Upper lobe of right lung (tissue), 1 donor: ENCODE measurements at places on chromosomes 4 and X.

GRCh38 chr4:140499391-140499790 is 1.3 kb upstream of the MGAT4D start:
- no peak for DNase-seq
- H3K27ac ChIP-seq: no peak overlapping the region

DNA sequence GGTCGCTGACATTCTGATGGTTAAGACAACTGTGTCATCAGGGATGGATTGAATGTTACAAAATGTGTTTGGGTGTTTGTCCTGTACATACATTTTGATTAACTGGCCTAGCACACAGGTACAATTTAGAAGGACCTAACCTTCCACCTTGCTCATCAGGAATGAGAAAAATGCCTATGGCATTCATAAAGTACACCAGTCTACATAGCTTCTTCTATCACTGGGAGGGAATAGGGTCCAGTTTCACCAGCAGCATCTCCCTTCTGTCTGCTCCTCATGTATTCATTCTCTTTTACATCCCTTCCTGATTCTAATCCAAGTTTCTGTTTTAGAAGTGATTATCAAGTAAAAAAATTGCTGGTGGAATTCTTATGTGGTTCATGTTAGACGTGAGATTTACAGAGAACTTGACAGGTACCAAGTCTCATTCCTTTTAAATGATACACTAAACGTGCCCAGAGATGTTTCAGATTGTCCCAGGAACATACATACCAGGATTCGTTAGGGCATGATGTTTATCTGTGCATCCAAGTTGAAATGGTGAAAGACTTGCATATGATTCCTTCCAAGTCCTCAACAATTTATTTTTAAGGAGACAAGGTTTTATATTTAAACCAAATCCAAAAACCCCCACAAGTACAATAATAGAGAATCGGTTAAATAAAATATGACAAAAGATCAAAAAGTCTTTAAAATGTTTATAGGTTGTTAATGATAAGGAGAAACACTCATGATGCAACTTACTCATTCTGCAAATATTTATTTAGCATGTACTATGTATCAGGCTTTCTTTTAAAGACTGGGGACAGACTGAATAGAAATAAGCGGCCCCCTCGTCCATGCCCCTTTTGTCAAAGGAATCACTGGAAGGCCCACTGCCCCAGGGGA is 359.1 kb downstream of the ZNF674 start:
- H3K27ac ChIP-seq: no peak overlapping the region
- H3K4me1 ChIP-seq: no peaks in the 10 kb centered on the region
- no peaks in the 10 kb centered on the region for H3K36me3 ChIP-seq
- no peak overlapping the region for H3K4me3 ChIP-seq
- DNase-seq: no peak

GRCh38 chrX:136015016-136015415 is 29.8 kb downstream of the SLC9A6 start:
- no peak overlapping the region for H3K4me3 ChIP-seq
- no peaks in the 10 kb centered on the region for H3K4me1 ChIP-seq
- DNase-seq: no peak
- no peaks in the 10 kb centered on the region for H3K27me3 ChIP-seq

DNA sequence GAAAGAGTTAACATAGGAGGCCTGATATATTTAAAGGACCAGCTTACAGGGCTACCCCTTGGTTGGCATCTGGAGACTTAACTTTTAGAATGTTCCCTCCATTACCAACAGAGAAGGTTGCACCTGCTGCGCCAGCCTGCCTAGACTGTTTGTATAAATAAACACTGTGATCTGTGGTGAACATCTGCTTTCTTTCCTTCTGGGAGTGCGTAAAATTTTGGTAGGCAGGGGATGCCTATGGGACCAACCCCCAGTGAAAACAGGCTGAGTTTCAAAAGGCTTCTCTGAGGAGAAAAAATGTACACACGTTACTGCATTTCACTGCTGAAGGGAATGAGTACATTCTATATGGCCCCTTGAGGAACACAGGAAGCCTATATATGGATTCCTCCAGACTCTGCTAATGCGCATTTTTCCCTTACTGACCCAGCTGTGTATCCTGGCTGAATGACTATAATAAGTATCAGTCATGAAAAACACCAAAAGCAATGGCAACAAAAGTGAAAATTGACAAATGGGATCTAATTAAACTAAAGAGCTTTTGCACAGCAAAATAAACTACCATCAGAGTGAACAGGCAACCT is 13.8 kb downstream of the CENPC start:
- H3K4me3 ChIP-seq: no peak overlapping the region
- no peak for DNase-seq
- no peaks in the 10 kb centered on the region for H3K27me3 ChIP-seq
- H3K27ac ChIP-seq: no peak overlapping the region
- no peaks in the 10 kb centered on the region for H3K4me1 ChIP-seq
- peaks cover 66% of the 10 kb centered on the region for H3K36me3 ChIP-seq

- H3K27ac ChIP-seq: no peak overlapping the region
- H3K36me3 ChIP-seq: no peaks in the 10 kb centered on the region
- no peaks in the 10 kb centered on the region for H3K4me1 ChIP-seq
- H3K27me3 ChIP-seq: no peaks in the 10 kb centered on the region
- no peak overlapping the region for H3K4me3 ChIP-seq
Observed at GRCh38 chr4:154406018-154406795, 85.4 kb downstream of the DCHS2 start.

GRCh38 chrX:30533835-30534234 is 43.7 kb downstream of the TASL start:
- H3K36me3 ChIP-seq: no peaks in the 10 kb centered on the region
- no peak for DNase-seq
- H3K4me1 ChIP-seq: no peaks in the 10 kb centered on the region
- no peak overlapping the region for H3K4me3 ChIP-seq

DNA sequence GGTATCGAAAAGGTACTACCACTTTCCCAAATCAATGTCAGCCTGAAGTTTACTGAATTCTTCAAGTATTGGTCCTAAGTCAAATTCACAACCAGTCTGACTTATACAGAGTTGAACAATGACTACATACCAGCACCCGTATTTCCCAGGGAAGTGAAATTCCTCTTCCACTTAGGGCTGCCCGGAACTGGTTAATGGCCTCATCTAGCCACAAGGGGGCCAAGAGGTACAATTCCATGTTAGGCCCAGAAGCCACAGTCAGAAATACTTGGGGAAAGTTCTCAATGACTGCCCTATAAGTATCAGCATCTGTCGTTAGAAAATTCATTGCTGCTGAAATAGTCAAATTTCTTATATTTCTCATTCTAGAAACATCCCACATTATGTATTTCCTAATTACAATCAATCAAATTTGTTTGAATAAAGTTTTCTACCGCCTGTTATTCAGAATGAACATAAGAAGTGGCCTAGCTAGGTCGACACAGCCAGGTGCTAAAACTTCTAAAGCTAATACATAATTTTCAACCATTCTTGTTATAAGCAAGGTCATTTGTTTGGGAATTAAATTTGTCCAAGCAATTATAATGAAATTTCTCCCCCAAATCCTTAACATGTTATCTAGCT is 5.6 kb upstream of the PCDH7 start:
- DNase-seq: no peak
- H3K4me3 ChIP-seq: no peak overlapping the region
- peaks cover 20% of the 10 kb centered on the region for H3K27me3 ChIP-seq
- H3K4me1 ChIP-seq: peaks cover 11% of the 10 kb centered on the region
- no peak overlapping the region for H3K27ac ChIP-seq

DNA sequence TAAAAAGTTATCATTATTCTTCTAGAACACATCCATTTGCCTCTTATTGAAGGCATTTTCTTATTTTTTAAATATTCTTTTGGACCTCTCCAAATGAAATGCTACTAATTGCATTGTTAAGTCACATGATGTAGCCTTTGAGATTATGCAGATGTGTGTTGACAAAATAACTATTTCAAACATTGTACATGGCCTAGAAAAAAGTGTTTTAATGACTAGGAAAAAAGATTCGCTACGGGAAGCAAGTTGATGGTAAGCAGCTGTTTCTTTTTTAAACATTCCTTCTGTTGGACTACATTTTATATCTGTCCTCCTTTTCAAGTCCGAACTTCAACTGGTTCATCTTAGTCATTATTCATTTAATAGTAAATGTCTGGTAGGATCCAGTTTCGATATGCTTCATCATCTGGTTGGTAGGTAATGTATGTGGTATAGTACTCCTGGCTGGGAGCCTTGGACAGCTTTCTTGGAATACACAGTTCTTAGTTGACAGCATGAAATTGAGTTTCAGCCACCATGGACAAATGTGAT is 34.3 kb upstream of the GUCY1A1 start:
- no peaks in the 10 kb centered on the region for H3K4me1 ChIP-seq
- H3K36me3 ChIP-seq: no peaks in the 10 kb centered on the region
- H3K27me3 ChIP-seq: no peaks in the 10 kb centered on the region
- no peak for DNase-seq

GRCh38 chr4:42396361-42396751 is 932 bp upstream of the SHISA3 start:
- H3K27ac ChIP-seq: no peak overlapping the region
- H3K27me3 ChIP-seq: peaks cover 45% of the 10 kb centered on the region

DNA sequence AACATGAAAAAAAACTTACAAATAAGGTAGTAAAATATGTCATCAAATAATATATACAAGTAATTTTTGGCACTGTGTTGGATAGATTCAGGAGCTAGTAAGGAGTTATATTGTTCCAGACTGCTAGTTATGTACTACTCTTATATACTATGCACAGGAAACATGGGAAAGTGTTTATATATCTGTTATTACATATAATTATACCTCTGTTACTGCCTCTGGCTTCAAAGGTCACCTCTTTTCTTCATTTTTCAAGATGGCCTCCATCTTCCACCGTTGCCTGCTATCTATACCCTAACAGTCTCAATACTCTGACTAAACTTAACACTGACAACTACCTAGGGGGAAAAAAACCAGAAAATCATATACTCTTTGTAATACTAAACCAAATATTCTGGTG is 29.5 kb downstream of the LIN54 start:
- no peak overlapping the region for H3K27ac ChIP-seq
- H3K4me1 ChIP-seq: no peaks in the 10 kb centered on the region
- H3K36me3 ChIP-seq: peaks cover 8% of the 10 kb centered on the region
- DNase-seq: no peak
- H3K4me3 ChIP-seq: no peak overlapping the region

GRCh38 chrX:118569676-118570075 is 74.1 kb downstream of the DOCK11 start:
- no peaks in the 10 kb centered on the region for H3K27me3 ChIP-seq
- no peaks in the 10 kb centered on the region for H3K4me1 ChIP-seq
- H3K27ac ChIP-seq: no peak overlapping the region
- no peaks in the 10 kb centered on the region for H3K36me3 ChIP-seq
- H3K4me3 ChIP-seq: no peak overlapping the region

GRCh38 chr4:184747034-184747830 is 13.3 kb upstream of the CENPU start:
- no peaks in the 10 kb centered on the region for H3K36me3 ChIP-seq
- peaks cover 23% of the 10 kb centered on the region for H3K4me1 ChIP-seq
- H3K4me3 ChIP-seq: no peak overlapping the region
- no peak for DNase-seq

DNA sequence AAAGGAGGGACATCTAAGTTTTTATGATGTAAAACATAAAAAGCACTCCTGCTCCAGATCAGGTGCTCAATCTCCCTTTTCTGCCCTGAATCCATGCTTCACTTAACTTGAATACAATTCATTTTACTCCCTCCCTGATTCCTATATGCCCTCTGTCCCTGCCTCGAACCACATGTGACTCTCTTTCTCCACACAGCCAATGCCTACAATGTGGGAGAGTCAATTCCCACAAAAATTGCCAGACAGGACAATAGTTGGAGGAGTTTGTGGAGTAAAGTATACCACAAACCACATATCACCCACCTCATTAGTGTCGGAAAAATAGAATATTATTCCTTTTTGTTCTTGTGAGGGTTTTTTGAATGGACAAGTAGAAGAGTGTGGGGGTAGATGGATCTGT is 9.7 kb downstream of the AMMECR1 start:
- no peak overlapping the region for H3K27ac ChIP-seq
- H3K4me3 ChIP-seq: no peak overlapping the region
- H3K4me1 ChIP-seq: peaks cover 3% of the 10 kb centered on the region

GRCh38 chr4:15692602-15693001 is 10.3 kb upstream of the BST1 start:
- peaks cover 9% of the 10 kb centered on the region for H3K4me1 ChIP-seq
- peaks cover 21% of the 10 kb centered on the region for H3K36me3 ChIP-seq
- no peaks in the 10 kb centered on the region for H3K27me3 ChIP-seq
- no peak overlapping the region for H3K4me3 ChIP-seq
- no peak overlapping the region for H3K27ac ChIP-seq

- no peaks in the 10 kb centered on the region for H3K27me3 ChIP-seq
- H3K4me1 ChIP-seq: peaks cover 10% of the 10 kb centered on the region
- H3K36me3 ChIP-seq: no peaks in the 10 kb centered on the region
- H3K4me3 ChIP-seq: no peak overlapping the region
- no peak for DNase-seq
Observed at GRCh38 chr4:86034616-86035015, 325.2 kb downstream of the MAPK10 start.

- no peak for DNase-seq
- H3K27ac ChIP-seq: no peak overlapping the region
- H3K36me3 ChIP-seq: no peaks in the 10 kb centered on the region
- H3K4me3 ChIP-seq: no peak overlapping the region
Observed at GRCh38 chr4:64614276-64614675, 205.0 kb upstream of the TECRL start.

GRCh38 chr4:86448871-86449270 is 89.0 kb upstream of the MAPK10 start:
- H3K4me1 ChIP-seq: no peaks in the 10 kb centered on the region
- no peaks in the 10 kb centered on the region for H3K27me3 ChIP-seq
- H3K4me3 ChIP-seq: no peak overlapping the region
- no peak overlapping the region for H3K27ac ChIP-seq
- no peak for DNase-seq

- H3K4me1 ChIP-seq: no peaks in the 10 kb centered on the region
- no peaks in the 10 kb centered on the region for H3K36me3 ChIP-seq
- DNase-seq: no peak
- H3K27me3 ChIP-seq: no peaks in the 10 kb centered on the region
- H3K4me3 ChIP-seq: no peak overlapping the region
- no peak overlapping the region for H3K27ac ChIP-seq
Observed at GRCh38 chr4:156101571-156101970, 147.9 kb upstream of the CTSO start.

DNA sequence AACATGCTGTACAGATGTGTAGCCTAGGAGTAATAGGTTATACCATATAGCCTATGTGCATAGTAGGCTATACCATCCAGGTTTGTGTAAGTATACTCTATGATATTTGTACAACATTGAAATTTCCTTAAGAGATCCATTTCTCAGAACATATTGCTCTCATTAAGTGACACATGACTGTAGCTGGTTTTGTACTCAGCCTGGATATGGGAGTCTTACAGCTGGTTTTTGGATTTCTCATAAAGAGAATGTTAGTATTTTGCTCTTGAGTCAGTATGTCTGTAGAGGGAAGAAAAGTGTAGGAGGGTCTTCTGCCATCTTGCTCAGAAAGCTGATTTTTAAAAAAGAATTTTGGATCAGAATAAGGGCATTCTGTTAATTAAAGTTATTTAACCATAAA is 85.3 kb downstream of the SMARCA5 start:
- H3K4me1 ChIP-seq: no peaks in the 10 kb centered on the region
- no peaks in the 10 kb centered on the region for H3K27me3 ChIP-seq
- H3K27ac ChIP-seq: no peak overlapping the region
- no peaks in the 10 kb centered on the region for H3K36me3 ChIP-seq
- no peak overlapping the region for H3K4me3 ChIP-seq

- H3K27ac ChIP-seq: no peak overlapping the region
- no peaks in the 10 kb centered on the region for H3K36me3 ChIP-seq
- no peaks in the 10 kb centered on the region for H3K27me3 ChIP-seq
- peaks cover 5% of the 10 kb centered on the region for H3K4me1 ChIP-seq
Observed at GRCh38 chr4:118776157-118776954, 59.6 kb downstream of the SEC24D start.
